Esophagus mucosa (tissue), 1 donor: ENCODE measurements at places on chromosomes 2 and 18.

GRCh38 chr2:138446043-138446442, 55.5 kb upstream of the SPOPL start:
- no peak for ATAC-seq

- ATAC-seq = no peak
These were observed 19.6 kb downstream of the ANKMY1 start for GRCh38 chr2:240538031-240538780.

- no peak for ATAC-seq
These were observed 156.6 kb downstream of the KCNJ3 start for GRCh38 chr2:154855138-154855537.

- peak; percentile 70 for ATAC-seq
These were observed 44.1 kb downstream of the TRAPPC12 start for GRCh38 chr2:3423492-3424170.

- no peak for ATAC-seq
These were observed 825.8 kb upstream of the FANCL start for GRCh38 chr2:59066787-59067399.

- no peak for ATAC-seq
These were observed 134.5 kb upstream of the CTAGE1 start for GRCh38 chr18:22552254-22552653.

DNA sequence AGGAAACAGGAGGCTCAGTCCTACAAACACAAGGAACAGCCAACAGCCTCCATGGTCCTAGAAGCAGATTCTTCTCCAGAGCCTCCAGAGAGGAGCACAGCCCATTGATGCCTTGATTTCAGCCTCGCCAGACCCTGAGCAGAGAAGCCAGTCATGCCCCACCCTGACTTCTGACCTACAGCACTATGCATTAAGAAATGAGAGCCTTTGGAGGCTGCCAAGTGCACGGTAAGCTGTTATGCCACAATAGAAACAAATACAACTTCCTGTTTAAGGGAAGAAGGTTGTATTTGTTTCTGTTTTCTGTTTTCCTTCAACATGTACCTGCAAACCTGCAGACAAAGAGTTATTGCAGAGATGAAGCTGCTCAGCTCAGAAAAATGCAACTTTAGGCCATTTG, 181.3 kb upstream of the AGAP1 start:
- no peak for ATAC-seq

DNA sequence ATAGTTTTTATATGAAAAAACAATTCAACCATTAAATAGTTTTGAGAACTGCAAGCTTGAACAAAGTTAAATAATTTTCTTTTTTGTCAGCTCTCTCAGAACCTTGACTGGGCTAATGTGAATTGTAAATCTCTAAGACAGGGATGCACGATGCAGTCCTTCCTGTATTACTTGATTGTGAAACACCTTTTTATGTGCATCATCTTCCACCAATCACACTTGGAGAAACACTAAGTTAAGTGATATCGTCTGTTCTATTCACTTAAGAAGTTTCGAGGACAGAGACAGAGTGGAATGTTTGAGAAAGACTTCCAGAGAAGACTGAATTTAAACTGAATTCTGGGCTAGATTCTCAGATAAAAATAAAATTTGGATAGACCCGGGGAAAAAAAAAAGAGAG, 238.2 kb downstream of the MREG start:
- no peak for ATAC-seq

DNA sequence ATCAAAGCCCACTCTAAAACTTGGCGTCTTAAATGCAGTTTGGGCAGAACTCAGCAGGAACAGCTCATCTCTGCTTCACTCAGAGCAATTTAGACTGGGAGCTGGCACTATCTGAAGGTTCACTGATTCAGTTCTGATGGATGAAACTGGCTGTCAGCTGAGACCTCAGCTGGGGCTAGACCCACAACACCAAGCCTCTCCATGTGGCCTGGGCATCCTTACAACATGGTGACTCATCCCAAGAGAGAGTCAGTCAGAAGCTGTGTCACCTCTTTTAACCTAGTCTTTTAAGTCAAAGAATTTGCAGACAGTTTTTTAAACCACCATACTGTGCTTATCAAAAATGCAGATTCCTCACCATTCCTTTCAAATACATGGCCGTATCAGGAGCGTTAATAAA, 62.6 kb upstream of the ZNF397 start:
- peak; percentile 48 for ATAC-seq

DNA sequence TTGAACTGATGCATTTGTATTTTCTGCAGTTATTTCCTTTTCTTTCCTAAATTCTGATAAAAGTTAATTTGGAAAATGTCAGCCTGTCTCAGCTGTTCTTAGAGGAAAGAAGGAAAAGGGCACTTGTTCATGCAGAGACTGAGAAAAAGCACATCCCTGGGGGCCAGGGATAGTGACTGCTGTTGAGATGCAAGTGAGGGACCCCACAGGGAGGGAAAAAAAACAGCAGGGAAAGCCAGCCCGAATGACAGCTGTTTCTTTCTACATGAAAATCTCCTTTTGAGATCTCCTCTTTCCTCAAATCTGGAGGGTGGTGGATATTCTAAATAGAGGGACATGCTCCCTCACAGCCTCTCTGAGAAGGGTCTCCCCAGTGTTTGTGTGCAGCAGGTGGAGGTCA, 14.0 kb upstream of the MTA3 start:
- no peak for ATAC-seq

DNA sequence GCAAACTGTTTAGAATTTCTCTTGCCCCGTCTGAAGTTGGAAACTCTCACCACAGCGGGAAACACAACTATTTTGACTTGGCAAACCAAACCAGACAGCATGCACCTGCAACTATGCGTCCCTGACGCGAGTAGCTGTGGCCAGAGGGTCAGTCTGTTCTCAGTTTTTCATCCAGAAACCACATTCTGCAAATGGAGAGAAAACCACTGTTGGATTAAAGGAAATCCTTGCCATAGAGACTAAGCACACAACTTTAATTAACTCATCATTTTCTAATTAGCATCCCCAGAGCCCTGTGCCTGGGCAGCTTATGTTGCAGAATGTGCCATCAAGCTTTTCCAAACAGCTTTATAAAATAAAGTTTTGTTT, 415.7 kb upstream of the TCF4 start:
- no peak for ATAC-seq

GRCh38 chr2:102523651-102524050, 50.6 kb downstream of the SLC9A4 start:
- ATAC-seq = no peak
